ENCODE measurements at places on chromosomes 5 and 9.

DNA sequence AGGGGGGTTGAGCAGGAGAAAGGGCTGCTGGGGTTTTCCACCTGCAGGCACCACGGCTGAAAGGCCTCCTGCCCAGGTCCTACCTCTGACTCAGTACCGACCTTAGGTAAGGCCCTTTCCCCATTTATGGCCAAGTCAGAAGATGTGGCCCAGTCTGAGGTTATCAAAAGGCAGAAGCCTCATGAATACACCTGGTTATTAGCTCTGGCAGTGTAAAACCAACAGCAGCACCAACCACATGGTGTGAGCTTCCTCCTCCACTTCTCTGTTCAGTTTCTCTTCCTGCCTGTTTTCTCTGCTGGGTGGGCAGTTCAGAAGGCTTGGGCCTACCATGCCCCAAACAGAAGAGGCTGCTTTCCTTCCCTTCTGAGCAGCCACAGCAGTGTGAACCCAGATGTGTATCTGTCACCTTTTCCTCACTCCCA is 86.9 kb downstream of the UGCG start:
- DNase-seq: no peak

DNA sequence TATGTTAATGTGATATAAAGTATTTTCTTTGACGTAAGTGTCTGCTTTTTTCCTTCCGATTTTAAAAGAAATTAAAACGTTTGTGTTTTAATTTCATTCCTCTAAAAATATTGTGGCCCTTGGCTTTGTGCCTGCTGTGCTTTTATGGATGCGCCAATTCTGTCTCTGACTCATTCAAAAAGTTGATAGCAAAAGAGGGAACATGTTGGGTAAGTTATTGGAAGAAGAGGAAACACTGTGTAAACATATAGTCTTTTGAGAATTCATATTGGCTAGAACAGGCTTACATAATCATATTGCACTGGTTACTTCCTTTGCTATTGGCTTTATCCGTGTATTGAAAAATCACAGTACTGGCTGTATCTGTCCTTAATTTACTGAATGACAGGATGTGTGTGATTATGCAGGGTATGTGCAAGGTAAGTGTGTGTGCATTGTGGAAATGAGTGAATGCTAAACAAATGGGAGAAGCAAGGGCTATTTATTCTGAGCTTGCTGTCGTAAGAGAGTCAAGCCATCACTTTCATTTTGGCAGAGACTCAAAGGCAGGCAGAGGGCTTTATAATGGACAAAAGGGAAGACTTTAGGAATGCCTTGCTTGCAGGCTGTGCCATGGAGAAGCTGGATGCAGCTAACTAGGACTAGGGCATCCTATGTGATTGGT is 67.8 kb downstream of the SGCD start:
- no peak for DNase-seq

DNA sequence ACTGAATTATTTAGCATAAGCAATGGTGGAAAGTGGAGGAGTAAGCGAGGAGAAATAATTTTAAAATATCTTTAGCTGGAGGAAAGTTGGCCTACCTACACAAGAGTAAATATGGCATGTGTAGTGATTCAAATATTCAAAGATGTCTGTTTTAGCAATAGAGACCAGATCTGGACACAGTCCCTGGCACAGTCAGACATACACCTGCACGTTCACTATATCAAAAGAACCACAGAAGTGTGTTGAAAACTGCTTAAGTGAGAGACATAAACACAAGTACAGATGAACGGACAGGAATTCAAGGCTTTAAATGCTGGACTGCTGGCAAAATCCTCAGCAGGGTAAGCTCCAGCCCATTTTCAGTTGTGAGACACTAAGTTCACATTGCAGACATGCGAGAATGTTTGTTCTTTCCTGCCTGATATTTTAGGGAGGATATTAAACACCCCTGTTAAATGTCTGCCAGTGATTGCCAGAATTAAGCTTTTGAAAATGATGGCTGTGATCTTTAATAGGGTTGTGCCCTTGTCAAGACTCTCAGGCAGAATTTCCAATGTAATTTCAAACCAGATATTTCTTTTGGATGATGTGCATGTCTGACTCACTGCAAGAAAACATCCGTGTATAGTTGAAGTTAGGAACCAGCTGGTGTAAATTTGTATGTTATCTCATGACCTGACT is 810.6 kb downstream of the TLE4 start:
- no peak for DNase-seq

- no peak for DNase-seq
Observed at GRCh38 chr5:77743181-77743580, 33.0 kb downstream of the TBCA start.

GRCh38 chr5:54859316-54859715 is 126.1 kb downstream of the ESM1 start:
- DNase-seq: no peak

DNA sequence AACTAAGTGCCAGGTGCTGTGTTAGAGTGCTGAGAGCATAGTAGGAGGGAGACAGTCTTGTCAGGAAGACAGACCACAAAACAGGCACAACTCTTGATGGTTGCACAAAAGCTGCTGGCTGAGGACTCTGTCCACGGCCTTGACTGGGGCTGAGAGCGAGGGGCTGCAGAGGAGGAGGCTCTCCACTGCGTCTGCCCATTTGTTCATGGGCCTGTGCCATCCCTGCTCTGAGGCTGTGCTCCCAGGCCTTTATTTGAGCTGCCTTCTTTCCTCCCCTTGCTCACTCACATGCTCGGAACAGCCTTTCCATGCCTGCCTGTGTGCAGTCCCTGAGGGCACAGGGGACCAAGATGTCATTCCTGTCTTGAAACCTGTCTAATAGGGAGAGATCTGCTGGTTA is 147.8 kb downstream of the CACNA1B start:
- DNase-seq: no peak

GRCh38 chr5:32302835-32303754 is 9.6 kb downstream of the MTMR12 start:
- DNase-seq: no peak

- DNase-seq: no peak
Observed at GRCh38 chr9:123438821-123439220, 82.8 kb downstream of the CRB2 start.

DNA sequence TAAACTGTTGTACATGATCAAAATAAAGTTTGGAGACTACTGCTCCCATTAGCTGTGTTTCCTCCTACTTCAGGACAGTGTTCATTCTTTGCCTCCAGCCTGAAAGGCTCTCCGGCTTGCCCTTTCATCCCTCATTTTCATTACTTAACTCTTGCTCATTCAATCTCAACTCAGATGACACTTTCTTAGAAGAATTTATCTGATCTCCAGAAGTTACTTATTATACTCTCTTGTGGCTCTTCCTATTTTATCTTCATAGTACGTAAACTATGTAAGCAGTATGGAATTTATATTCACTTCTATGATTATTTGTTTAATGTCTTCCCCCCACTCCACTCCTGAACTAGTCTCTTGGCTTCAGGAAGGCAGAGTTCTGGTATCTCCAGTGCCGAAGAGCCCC is 1737.9 kb upstream of the C9orf72 start:
- DNase-seq: no peak

- no peak for DNase-seq
Observed at GRCh38 chr5:6412811-6413210, 34.5 kb upstream of the MED10 start.

DNA sequence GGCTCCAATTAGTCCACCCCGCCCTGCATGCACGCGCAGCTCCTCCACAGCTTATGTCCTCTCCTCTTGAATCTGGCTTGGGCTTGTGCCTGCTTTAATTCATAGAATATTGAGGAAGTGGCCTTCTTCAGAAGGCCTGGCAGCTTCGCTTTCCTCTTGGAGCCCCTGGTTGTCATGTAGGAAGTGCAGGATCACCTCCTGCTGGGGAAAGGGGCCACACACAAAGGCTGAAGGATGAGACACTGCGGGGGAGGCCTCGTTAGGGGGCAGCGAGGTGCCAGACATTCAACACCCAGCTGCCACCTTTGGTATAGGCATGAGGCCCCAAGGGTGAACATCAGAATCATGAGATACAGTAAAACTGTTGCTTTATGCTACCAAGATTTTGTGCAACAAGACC is 2.7 kb upstream of the CNOT6 start:
- DNase-seq: no peak

DNA sequence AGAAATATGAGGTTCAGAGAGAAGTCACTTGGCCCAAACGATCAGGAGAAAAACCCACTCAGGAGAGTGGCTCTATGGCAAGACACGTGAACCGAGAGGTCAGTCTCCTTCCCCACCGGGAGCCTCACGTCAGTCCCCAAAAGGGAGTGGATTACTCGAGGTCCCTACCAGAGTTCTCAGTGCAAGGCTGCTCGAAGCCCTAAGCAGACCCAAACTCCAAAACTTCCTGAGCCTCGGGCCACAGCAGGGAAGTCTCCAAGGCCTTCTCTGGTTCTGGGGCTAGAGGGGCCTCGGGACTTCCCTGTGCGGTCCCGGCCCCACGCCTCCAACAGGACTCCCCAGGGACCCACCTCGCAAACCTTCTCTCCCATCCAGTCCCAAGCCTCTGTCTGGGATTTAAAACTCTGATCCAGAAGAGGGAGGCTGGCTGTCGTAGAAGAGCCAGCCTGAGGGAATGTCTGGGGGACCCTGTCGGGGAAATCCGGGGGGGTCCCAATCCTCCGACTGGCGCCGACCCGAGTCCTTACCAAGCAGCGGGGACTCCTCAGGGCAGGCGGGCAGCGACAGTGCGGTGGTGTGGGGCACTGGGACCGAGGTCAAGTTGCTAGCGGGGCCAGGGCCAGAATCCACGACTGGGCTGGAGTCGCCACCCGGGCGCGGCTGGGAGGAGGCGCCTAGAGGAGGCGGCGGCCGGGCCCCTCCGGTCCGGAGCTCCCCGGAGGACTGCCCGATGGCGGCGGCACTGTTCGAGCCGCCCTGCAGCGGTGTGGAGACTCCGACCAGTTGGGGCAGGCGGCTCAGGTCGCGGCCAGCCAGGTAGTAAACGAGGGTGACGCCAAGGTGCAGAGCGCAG is 679 bp downstream of the B4GALT1 start:
- peak; percentile 44 for DNase-seq

DNA sequence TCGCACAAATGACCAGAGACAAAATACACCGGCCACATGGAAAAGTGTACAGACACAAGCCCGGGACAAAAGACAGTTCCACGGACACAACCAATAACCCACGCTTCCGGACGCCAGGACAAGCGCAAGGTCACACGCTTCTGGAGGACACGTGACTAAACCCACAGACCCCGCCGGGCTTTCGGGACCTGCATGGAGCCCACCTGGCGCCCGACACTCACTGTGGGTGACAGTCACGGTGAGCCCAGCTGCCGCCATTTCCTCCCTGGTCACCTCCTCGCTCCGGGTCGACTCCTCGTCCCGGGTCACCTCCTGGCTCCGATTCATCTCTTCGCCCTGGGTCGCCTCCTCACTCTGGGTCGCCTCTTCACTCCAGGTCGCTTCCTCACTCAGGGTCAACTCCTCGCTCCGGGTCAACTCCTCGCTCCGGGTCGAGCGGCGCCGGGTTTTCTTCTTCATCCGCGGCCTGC is 470 bp downstream of the BAG1 start:
- DNase-seq: no peak

- no peak for DNase-seq
Observed at GRCh38 chr9:115674091-115674490, 479.5 kb upstream of the PAPPA start.

Measured in NCI-H1105 (cell line).